Cortex of kidney (tissue), 1 donor: ENCODE measurements at places on chromosomes 11 and 22.

GRCh38 chr22:49044091-49044490, 783.6 kb downstream of the BRD1 start:
- DNase-seq: no peak

GRCh38 chr11:110710628-110711381, 1.4 kb downstream of the ARHGAP20 start:
- no peak for DNase-seq

DNA sequence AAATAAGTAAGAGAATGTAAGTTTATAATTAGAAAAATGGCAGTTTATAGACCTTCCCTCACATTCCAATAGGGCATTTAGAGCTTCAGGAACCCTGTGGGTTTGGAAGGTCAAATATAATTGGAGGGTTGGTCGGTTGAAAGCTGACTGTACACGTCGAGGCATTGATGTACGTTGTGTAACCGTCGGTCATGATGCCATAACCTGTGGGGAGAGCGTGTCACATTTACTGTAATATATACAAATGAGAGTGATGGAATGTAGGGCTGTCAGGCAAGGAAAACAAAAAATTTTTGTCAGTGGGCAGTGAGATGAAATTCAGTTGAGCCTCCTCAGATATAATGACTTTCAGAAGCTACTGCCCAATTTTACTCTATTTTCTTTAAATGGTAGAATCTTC, 88.5 kb downstream of the ARL14EP start:
- no peak for DNase-seq

GRCh38 chr11:61499816-61500491, 8.6 kb upstream of the LRRC10B start:
- DNase-seq: no peak

- no peak for DNase-seq
Measured at GRCh38 chr22:19888131-19888746, 33.6 kb upstream of the GNB1L start.

DNA sequence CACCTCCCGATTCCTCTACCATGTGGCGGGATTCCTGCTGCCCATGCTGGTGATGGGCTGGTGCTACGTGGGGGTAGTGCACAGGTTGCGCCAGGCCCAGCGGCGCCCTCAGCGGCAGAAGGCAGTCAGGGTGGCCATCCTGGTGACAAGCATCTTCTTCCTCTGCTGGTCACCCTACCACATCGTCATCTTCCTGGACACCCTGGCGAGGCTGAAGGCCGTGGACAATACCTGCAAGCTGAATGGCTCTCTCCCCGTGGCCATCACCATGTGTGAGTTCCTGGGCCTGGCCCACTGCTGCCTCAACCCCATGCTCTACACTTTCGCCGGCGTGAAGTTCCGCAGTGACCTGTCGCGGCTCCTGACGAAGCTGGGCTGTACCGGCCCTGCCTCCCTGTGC, 10.5 kb downstream of the CXCR5 start:
- no peak for DNase-seq

DNA sequence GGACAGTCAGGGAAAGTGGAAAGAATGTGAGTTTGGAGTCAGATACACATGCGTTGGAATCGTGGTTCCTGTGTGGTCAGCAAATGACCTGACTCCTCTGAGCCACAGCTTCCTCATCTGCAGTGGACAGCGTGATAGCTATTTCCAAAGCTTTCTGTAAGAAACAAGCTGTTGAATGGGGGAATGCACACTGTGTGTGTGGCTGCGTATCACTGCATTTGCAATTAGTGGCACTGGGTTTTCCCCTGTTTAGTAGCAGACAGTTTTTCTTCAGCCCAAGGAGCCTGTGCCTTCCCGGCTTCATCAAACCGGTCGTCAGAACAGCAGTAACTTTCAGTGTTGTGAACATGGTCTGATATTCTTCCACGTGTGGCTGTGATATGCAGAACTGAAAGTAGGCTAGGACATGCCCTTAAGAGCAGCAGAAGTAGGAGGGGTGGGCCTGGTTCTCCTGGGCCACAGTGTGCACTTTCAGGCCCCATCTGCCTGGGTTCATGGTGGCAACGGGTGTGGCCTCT, 121.5 kb downstream of the RRAS2 start:
- no peak for DNase-seq

DNA sequence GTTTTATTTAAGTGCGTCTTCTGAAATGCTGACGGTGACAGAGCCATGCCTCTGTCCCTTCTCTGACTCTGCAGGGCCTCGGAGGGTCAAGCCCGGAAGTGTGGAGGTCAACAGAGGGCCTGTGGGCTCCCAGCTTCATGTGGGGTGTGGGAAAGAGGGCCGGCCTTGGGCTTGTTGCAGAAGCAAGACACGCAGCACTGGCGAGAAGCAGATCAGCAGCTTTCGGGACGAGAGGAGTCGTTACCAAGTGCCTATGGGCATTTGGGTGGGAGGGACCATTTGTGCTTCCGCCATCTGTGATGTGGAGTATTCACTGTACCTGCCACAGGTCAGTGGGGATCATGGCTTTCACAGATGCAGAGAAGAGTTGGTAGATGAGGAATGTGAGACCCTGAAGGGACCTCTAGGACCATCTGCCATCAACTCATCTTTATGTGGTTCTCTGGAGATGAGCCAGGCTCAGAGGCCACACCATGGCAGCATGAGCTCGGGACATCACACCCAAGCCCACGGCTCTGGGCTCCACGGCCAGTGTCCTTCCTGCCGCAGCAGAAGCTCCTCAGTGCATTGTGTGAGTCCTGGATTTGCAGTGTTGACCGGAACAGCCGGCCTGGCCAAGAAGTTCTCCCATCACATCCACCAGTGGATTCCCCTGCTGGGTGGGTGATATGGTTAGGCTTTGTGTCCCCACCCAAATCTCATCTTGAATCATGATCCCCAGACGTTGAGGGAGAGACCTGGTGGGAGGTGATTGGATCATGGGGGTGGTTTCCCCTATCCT, 590.7 kb downstream of the TBC1D22A start:
- DNase-seq: no peak

DNA sequence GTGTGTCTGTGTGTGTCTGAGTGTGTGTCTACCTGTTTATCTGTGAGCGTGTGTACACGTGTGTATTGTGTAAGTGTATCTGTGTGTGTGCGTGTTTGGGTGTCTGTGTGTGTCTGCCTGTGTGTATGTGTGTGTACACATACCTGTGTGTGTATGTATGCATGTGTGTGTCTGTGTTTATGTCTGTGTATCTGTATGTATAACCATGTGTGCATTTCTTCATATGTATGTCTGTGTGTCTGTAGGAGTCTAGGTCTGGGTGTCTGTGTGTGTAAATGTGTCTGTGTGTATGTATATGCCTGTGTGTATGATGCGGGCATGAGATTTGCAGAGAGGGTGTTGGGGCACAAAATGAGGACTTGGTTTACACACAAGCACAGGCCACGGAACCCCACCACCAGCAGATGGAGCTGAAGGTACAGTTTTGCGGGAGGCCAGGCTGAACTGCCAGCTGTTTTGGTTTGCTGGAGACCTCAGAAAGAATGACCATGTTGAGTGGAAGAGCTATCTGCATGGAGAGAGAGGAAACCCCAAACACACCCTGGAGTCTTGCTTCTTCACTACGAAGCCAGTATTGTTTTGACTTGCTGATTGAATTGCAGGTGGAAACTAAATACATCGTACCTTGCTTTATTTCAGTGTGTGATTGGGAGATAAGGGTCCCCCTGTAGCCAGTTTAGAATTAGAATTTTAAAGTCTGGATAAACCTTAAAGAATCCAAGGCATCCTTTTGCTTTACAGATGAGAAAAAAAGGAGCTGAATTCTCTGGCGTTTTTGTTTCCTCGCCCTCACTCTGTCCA, 497.2 kb downstream of the NTM start:
- no peak for DNase-seq

GRCh38 chr11:75434051-75434450, 1.0 kb upstream of the KLHL35 start:
- no peak for DNase-seq

GRCh38 chr11:74592063-74592440, 330 bp upstream of the POLD3 start:
- no peak for DNase-seq

DNA sequence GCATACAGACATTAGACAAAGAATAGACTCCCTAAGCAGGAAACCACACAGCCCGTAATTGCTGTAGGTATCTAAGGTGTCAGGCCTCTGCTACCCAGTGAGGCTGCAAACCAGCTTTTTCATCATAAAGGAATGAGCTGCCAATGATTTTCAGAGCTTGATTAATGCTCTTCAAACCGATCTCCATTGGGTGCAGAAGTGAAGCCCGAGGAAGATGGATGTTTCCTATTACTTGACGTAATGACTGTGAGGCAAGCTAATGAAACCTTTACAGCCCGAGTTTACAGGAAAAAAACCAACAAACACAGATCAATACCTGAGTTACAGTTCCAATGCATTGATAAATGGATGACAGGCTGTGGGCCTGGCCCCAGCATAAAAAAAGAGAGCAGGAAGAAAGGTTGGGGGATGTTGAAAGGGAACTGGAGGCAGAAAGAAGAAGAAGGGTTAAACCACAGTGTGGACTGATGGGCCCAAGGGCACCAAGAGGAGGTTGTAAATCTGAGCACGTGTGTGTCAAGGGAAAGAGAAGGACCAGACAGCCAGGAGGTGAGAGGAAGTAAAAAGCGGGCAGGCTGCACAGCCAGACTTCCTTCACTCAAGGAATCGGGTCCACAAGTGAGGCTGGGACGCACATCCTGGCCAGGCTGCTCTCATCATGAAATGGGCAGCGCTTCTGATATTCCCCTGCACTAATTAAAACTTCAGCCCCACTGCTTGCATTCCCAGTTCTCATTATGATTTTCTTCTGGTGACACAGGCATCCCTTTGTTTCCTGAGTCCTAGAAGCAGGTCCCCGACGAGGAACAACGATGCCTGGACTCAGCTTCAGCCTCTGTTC, 70.6 kb upstream of the NTM start:
- DNase-seq: no peak

GRCh38 chr11:131975619-131976018, 605.2 kb downstream of the NTM start:
- DNase-seq: no peak

- DNase-seq: no peak
Measured at GRCh38 chr11:31340903-31341572, 28.5 kb downstream of the DCDC1 start.

DNA sequence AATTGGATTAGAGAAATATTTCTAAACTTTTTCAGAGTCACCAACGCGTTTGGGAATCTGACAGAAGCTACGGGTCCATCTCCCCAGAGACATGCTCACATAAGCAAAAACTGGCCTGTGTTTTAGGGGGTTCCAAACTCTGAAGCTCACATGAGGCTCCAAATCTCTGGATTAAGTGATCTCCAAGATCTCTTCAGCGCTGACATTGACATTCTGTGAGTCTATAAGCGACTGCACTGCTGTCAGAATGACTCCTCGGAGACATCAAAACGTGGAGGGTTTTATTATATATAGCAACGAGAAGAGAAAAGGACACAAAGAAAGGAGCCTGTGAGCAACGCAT, 642 bp upstream of the SIK2 start:
- DNase-seq: no peak

GRCh38 chr11:46808799-46809431, 37.2 kb downstream of the CKAP5 start:
- DNase-seq: no peak

DNA sequence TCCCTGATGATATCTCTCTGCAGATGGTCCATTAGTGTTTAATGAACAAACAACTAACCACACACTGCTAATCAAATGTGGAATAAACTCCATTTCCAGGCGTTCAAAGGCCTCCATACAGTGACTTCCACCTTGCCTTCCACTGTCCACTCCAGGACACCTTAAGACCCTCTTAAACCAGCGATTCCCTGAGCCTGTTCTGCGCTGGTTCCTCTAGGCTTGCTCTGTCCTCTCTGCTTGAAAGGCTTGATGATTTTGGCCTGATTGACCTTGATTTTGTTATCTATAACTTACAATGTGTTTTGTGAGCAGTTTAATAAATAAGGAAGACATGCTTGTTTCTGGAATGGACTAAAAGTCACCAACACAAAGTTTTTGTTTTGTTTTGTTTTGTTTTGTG, 12.0 kb downstream of the OVCH2 start:
- DNase-seq: no peak

DNA sequence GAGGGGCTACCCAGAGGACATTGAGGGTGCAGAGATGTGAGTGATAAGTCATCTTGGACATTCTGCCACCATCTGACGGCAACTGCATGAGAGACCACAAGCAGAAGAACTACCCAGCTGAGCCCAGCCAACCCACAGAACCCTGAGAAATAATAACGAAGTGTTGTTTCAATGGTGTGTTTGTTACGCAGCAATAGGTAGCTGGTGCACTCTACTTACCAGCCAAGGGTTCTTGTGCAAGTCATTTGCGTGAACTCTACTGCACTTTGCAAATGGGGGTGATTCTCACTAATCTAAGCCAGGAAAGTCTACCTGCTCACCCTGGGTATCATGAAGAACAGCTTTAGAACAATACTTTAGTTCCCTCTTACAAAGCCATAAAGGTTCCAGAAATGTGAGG, 15.8 kb upstream of the CELSR1 start:
- DNase-seq: no peak

DNA sequence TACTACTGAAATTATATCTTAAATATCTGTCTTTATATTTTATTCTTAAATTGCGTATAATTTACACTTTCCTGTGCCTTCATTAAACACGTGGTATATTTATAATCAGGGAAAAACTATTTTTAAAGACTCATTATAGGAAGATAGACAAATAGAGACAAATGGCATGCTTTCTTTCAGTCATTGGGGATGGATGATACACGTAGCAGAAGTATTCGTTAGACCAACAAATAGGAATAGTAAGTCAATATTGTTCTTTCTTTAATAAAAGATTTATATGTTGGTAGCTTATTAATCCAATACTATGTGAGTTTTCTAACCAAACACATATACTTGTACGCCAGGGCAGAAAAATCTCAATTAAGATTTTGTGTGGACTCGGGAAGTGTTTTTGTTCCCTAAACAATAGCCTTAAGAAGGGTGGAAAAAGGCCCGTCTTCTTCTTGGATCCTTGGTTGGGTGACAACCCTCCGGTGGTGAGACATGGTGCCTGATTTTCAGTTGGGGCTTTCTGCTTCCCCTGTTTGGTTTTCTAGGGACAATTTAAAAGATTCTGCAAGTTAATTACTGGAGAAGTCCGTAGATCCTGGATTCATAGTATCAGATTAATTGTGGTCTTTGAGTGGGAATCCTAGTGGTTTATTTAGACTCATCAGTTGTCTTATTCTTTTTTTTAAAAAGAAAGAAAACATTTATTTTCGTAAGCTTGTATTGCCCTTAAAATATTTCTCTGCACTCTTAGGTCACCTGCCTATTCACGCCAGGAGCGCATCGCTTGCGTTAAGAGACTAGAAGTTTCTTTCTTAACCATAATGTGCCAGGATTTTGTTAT, 83.5 kb upstream of the WNT7B start:
- DNase-seq: no peak

DNA sequence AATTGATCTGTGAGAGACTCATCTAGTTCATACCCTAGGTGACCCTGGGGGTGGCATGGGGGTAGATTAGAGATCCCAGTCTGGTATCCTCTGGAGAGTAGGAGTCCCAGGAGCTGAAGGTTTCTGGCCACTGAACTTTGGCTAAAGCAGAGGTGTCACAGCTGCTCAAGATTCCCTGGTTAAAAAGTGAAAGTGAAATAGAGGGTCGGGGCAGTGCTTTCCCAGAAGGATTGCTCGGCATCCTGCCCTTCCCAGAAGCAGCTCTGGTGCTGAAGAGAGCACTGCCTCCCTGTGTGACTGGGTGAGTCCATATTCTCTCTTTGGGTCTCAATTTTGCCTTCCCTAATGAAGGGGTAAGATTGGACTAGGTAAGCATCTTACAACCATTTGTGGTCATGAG, 653 bp downstream of the IL18BP start:
- no peak for DNase-seq
